ENCODE measurements at places on chromosomes 16 and 17. TPM values are rescaled to one million over a fixed set of nuclear protein-coding genes. Genes with fewer than 3 reads are reported as not detected.

Gene STAT5A
- 10.7 TPM for total RNA-seq

Gene CHST5
- total RNA-seq = not detected

Gene POLR3K
- total RNA-seq = 3.4 TPM

Gene ARL5C
- total RNA-seq = not detected
